ENCODE measurements at places on chromosomes 1 and 21.

DNA sequence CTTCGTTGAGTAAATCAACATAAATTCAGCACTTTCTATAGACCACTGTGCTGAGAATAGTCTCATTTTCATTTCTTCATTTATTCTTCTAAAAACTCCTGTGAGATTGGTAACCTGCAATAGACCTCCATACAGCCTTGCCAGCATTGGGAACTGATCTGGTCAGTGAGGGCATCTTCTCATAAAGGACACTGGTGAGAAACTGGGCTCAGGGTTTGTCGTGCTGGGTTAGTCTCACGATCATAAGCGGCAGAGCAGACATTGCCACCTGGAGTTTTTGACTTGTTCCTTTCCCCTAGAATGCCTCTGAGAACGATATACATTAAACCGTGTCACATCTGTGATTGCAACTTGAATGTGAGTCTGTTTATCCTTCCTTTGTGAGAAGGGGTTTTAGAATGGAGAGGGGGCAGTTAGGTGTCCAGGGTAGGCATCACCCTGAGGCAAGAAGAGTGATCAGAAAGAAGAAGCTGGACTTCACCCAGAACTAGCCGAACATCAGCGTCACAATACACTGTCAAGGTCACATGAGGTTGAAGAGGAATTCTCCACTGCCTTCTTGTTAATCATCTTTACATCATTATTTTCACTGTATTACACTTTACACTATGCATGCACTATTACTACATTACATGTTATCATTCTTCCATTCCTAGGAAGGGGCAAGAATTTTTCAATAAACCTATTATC lies 1.4 kb upstream of the TTLL7 start:
- no peak for DNase-seq

GRCh38 chr1:115453666-115454065 lies 115.6 kb upstream of the NGF start:
- no peak for DNase-seq

- no peak for DNase-seq
These were observed 6.2 kb upstream of the CPLANE2 start for GRCh38 chr1:16243215-16243610.

DNA sequence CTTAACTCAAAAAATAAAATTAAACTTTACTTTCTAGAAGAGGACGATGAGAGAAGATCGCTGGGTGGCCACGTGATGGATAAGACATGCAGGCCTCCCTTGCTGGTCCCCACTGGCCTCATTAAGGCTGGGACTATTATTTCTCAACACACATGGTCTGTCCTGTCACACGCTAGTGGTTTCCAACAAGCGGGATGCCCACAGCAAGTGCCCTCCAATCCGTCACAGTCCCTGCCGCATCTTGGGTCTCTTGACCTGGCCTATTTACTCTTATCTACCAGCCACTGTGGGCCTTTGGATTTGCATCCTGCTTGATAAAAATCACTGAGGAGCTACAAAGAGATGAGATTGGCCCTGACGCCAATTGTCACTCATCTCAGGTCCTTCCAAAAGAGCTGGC lies 30.0 kb downstream of the CAPZB start:
- no peak for DNase-seq

DNA sequence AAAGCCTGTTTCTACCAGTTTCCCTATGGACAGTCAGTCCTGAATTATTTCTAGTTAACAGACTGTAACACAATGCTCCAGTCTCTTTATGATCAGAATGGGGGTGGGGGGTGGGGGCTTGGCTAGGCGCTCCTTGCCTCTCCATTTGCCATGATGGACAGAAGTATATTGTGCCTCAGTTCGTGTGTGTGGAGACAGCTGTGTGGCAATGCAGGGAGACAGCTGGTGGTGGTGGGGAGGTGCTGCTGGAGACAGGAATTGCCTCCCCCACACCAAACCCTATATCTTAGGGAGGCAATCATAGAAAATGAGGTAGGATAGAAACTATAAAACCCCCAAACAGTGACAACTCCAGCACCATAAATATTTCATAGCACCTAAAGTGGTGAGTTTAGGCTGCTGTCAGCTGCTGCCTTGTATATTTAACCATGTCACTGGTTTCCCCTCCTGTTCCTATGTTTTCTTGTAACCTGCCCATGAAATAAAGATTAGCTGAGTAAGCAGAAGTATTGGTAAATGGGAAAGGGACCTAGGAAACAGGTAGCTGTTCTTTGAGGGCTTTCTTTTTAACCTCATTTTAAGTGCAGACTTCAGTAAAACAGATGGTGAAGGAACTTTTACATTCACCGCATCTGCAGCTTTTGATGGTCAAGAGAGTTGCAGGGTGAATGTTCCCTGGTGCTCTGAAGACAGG lies 3.4 kb downstream of the PLXNA2 start:
- DNase-seq: no peak

DNA sequence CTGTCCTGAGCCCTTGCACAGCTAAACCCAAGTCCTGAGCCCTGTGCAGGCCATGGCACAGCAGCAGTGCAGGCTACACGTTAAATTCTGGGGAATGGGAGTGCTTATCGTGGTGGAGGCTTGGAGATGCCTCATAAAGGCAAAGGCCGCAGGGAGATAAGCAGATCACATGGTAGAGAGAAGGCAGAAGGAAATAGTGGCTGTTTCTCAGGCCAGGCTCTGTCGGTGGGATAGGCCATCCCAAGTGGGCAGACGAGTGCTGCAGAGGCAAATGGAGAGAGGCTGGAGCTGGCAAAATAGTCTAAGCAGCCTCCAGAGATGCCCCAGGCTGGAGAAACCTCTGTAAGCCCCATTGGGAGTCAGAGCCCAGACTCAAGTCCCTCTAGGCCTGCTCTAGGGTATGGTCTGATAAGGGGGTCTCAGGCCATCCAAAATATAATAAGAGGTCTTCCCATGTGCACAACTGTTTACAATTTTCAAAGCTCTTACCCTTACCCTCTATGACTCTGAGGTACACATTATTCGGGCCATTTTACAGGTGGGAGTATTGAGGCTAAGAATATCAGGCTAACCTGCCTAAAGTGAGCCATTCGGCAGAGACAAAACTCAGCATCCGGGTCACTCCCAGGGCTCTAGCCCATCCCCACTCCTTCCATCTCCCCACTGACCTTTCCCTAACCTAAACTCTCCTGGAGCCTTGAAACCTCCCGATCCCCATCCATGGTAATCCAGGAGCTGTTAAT lies 79.6 kb downstream of the NKAIN1 start:
- DNase-seq: no peak

DNA sequence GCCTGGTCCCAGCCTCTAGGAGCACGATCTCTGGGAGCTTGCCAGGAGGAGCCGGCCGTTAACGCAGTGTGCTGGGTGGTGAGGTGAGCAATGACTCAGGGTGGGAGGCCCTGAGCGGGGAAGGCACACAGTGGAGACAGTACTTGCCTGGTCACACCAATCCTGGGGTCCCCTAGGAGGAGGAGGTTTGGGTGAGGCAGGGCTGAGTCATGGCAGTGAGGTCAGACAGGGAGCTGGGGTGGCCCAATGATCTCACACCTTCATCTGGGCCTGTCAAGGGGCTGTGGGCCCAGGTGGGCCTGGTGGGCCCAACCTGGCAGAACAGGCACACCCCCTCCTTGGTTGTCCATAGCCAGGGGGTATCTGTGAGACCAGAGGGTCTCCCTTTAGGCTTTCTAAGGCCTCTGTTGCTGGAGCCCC lies 8.6 kb upstream of the EDN2 start:
- DNase-seq: no peak

GRCh38 chr1:178612261-178612660 lies 99.4 kb downstream of the TEX35 start:
- DNase-seq: no peak

- DNase-seq: no peak
These were observed 716.9 kb downstream of the ADGRL2 start for GRCh38 chr1:82517586-82517985.

- DNase-seq: no peak
These were observed 67.6 kb downstream of the TENT5C start for GRCh38 chr1:117673405-117673804.

- no peak for DNase-seq
These were observed 338.1 kb upstream of the SNX7 start for GRCh38 chr1:98323388-98323787.

DNA sequence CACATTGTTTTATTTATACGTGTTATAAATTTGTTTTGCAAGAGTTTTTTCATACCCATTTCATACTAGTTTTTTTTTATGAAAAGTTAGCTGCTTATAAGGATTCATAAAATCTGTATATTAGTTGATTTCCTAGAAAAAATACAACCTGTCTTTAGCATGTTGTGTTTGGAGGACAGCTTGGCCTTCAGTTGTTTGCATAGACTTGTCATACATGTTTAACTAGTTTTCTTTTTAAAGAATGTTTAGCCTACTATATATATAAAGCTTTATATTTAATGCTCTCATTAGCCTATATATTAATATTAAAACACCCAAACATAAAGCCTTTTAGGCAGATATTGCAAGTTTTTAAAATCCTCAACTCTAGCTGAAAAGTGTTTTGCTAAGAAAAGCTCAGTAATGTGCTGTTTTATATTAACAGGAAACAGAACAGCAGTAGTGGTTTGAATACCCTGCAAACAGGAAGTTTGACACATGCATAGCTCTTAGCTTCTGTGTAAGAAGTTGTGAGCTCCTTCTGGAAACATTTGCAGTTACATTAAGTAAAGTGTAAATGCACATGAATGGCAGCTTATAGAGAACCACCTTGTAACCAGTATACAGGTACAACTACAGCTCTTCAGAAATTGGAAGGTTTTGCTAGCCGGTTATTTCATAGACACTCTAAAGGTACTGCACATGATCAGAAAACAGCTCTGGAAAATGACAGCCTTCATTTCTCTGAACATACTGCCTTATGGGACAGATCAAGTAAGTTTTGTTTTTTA lies at the start of gene PRKACB:
PRKACB (plus strand) TSS at position 476 of the 770 bp plus-strand sequence; CDS start at position 567, 91 bp downstream.
- DNase-seq: peak; percentile 42

- no peak for DNase-seq
These were observed 33.2 kb upstream of the KANK4 start for GRCh38 chr1:62352387-62352786.

DNA sequence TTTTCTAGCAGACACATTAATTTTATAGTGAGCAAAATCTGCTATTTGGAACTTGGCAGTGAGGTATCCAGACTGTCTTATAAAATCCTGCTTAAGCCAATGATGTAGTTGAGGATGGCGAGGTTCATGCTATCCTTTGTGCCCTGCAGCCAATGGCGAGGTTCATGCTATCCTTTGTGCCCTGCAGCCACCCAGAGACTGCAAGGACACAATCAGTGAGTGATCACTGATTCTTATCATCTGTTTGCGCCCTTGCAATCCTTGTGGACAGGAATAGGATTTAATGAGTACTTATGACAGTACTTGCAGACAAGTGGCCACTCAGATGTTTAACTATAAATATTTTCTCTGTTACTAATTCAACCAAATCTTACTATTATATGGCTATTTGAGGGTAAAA lies 112.6 kb downstream of the EIF4G3 start:
- no peak for DNase-seq

- DNase-seq: no peak
These were observed 35.5 kb downstream of the COA6 start for GRCh38 chr1:234408757-234409156.

GRCh38 chr21:38433471-38433870 lies 64.8 kb downstream of the ERG start:
- DNase-seq: no peak

- peak; percentile 63 for DNase-seq
These were observed 10.0 kb downstream of the LAMC1 start for GRCh38 chr1:183033205-183033604.

DNA sequence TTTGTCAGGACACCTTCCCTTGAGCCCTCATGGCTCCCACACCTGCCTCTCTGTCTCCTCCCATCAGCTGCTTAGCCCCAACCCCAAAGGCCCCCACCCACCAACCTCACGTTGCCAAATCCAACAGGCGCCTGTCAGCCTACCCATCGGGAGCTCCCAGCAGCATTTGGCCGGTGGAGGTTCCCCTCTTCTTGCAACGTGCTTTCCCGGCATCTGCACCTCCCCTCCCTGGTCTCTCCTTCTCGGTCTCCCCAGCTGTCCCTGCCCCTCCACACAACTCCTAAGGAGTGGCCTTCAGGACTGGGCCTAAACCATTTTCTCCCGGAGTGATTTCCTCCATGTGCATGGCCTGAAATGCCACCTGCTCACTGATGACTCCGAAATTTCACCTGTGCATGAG lies 71.9 kb downstream of the KLHDC7A start:
- DNase-seq: no peak

GRCh38 chr1:114458237-114458777 lies 52.7 kb downstream of the TRIM33 start:
- no peak for DNase-seq

DNA sequence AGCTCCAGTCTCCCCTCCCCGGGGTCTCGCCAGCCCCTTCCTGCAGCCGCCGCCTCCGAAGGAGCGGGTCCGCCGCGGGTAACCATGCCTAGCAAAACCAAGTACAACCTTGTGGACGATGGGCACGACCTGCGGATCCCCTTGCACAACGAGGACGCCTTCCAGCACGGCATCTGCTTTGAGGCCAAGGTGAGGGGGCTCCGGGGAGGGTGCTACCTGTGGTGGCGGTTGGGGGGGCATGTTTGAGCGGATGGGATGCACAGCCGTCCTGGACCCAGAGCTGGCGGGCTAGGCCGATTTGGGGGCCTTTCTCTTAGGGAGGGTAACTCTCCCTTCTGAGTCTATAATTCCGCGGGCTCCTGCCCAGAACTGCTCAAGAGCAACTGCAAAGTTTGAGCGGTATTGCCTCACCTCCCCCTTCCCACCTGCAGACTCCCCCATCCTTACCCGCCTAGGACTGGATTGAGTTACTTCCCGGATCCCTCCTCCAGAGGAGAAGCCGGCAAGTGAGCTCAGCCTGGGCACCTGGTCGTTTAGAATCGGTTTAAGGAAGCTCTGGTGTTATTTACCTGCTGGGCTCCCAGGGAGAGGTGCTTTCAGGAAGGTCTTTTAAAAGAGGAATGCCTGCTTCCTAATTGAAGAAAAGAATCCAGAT lies 730 bp downstream of the NOS1AP start:
- DNase-seq: peak; percentile 23

DNA sequence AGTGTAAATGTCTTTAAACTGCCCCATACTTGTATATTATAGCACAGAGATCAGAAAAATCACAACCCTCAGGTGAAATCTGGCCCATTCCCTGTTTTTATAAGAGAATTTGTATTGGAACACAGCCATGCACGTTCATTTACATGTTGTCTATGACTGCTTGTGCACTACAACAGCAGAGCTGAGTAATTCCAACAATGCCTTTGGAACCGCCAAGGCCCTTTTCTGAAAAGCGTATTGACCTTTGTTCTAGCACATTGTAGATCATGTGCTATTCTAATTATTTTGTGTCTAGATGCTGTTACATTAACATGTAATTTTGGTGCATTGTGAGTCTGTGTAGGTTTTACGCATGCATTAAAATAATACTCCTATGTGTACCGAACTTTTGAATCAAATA lies 339.6 kb downstream of the CHRM3 start:
- no peak for DNase-seq

GRCh38 chr1:211697356-211697755 lies 21.9 kb upstream of the NEK2 start:
- peak; percentile 37 for DNase-seq
